CD4-positive, alpha-beta T cell treated with Interferon gamma for 1 hour (primary cell): ENCODE measurements at places on chromosomes 5 and 9.

DNA sequence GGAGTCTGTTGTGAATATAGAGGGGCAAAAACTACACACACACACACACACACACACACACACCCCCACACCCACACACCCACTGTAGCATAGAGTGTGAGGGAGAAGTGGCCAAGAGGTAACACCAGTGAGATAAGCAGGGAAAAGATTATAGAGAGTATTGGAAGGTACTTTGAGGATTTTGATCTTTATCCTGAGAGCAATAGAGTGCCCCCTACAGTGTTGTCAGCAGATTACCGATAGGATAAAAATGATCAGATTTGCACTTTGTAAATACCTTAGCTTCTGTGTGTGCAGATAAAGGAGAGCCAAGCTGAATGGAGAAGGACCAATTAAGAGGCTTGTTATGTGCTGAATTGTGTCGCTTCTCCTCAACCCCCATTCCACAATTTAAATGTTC, 32.3 kb downstream of the ERCC6L2 start:
- DNase-seq, result no peak

- DNase-seq, result no peak
Measured at GRCh38 chr9:19397845-19398244, 11.0 kb upstream of the ACER2 start.

GRCh38 chr9:70534471-70534870, 120.0 kb upstream of the KLF9 start:
- no peak for DNase-seq

- DNase-seq, result no peak
Measured at GRCh38 chr5:11050596-11051304, 289.7 kb upstream of the DAP start.

DNA sequence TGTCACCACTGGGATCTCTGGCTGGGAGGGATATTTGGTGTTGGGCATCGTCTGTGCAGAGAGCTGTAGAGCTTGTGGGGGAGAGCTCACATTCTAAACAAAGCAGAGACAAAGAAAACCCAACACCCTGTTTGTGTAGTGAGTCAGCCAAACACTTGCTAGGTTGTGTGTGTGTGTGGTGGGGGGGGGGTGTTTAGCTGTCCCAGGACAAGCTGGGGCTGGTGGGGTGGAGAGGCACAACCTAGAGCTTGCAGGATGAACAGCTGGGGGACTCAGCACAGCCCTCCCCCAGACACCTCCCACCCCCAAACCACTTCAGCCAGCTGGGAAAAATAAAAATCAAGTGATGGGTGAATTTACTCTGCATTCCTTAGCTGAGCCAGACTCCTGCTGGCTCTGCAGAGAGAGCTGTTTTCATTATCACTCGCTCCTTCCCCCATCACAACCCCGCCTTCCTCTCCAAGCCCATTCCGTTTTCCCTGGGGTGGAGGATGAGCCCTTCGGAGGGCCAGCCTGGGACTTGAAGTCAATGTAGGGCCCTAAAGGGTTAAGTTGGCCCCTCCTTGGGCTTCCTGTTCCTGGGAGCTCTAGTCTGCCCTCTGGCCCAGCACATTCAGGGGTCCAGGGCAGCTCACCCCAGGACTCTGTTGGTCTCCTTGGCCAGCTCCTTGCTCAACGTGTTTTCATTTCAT, 2.6 kb downstream of the OLFML2A start:
- no peak for DNase-seq

GRCh38 chr5:142386137-142387023, 61.6 kb upstream of the SPRY4 start:
- no peak for DNase-seq

DNA sequence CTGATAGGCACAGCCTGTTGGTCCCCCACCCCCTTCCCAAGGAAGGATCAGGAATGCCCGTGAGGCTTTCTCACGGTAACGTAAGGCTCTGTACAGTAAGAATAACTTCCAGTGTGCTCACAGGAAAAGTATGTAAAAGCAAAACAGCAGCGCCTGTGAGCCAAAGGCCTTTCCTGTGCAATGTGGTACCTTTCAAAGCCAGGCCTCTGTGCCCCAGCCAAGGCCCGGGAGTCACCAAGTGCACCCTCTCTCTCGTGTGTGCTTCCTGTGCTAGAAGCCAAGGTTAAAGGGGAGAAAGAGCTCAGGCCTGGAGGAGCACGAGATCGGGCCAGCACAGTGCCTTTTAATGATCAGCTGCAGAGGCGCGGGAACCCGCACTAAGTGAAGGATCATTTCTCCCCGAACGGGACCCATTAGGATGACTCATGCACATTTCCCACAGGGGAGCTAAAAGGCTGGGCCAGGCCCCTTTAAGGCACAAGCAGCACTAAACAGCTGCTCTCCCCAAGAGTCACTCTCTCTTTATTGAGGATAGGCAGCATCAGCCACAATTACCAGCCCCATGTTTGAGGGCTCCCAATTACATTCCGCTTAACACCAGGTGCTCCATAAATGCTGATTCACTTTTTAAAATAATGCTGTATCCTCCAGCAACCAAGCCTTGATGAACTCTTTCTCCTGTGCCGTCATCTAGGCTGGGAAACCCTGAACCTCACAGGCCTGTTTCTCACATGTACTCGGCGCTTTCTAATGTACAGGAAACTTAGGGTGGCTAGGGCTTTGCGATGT, 42.8 kb downstream of the SHB start:
- DNase-seq, result no peak

GRCh38 chr9:123763910-123764588, 165.9 kb downstream of the DENND1A start:
- DNase-seq, result no peak

GRCh38 chr5:114999176-114999575, 170.5 kb downstream of the TRIM36 start:
- DNase-seq, result no peak

GRCh38 chr9:133274236-133275104, 531 bp downstream of the ABO start:
- DNase-seq, result no peak

DNA sequence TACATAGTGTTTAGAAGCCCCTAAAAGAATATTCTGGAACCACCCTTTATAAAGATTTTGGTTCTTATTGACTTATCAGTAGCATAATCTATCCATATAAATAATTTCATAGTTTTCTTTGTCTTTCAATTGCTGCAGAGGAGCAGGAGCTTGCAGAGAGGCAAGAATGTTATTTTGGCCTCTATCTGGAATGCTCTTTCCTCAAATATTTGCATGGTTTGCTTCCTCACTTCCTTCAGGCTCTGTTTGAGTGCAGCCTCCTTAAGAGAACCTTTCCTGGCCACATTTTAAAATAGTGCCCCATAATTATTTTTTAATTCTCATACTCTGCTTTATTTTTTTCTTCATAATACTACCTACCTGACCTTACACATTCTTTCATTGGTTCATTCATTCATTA, 1.5 kb downstream of the C5 start:
- no peak for DNase-seq

GRCh38 chr5:58544926-58545325, 37.9 kb upstream of the RAB3C start:
- no peak for DNase-seq

DNA sequence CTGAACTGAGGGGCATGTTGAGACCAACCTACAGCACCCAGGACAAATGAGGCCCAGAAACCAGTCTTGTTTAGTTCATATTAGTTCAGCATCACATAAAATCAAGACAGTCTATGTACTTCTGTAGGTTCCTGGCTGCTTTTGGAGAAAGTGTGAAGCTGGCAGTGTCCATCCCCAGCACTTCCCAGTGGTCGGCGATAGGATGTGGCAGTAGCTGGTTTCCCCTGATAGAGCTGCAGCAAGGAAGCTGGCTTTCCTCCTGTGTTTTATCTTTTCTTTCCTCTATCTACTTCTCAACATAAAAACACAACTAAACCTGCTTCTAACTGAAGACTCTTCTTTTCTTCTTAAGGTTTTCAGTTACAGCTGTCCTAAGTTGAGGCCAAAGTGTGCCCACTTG, 43.0 kb upstream of the SLC46A2 start:
- DNase-seq, result no peak

DNA sequence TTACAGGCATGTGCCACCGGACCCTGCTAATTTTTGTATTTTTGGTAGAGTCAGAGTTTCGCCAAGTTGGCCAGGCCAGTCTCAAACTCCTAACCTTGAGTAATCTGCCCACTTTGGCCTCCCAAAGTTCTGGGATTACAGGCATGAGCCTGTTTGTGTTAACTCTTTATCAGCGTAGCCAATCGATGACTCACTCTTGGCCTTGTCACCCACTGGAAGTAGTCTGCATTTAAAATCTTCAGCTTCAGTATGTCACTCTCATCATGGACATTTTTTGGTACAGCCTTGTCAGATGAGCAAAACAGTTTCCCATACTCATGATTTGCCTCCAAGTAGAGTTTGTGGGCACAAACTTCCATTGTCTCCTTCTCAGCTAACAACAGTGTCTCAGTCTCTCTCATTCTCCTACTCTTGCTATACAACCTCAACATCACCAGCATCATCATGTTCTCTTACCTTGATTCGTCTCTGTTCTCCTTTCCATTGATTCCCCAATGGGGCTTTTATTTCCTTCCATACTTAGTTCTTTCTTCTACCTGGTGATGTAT, 22.5 kb downstream of the MUSK start:
- DNase-seq, result no peak

DNA sequence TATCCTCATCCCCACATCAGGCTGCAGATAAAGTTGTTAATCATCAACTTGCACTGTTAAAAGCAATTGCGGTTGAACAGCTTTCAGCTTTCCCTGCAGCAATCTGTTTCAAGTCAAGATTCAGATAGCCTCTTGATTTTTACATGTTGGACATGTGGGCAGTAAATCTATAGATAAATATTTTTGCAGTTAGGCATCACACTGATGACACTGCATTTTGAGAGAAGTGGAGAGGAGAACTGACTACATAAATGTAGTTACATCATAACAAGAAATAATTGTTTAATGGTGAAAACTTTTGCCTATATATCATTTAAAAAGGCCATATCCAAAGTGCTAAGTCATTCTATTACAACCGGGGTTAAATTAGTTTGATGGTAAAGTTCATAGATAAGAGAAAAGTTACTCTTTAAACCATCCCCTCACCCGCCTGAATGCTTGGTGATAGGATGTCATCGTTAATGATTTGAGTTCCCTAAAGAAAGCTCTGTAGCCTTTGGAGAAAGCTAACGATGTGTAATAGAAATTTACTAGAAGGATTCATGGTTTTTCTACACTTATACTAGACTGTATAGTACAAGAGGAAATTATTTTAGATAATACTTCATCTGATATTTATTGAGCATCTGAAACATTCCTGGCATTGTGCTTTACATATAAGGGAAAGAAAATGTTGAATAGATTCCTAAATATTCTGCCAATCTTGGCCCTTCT, 30.8 kb upstream of the ALDH1A1 start:
- DNase-seq, result no peak

- no peak for DNase-seq
Measured at GRCh38 chr5:91006713-91007112, 376.4 kb downstream of the ARRDC3 start.

DNA sequence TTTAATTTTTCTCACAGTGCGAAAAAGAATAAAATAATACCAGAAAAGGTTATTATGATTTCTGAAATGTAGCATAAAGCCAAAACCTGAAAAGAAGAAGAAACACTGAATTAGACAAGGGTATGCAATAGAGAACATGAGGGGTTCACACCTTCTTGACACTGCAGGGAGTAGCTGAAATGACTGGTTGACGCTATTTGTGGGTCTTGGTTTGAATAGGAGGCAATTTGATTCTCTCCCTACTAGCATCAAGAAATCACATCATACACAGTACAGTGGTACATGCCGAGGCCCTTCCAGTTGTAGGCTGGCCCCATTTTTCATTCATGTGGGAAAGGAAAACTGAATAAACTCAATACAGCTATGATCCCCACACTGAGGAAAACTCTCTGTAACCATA, 68.6 kb downstream of the NR3C1 start:
- DNase-seq, result no peak

DNA sequence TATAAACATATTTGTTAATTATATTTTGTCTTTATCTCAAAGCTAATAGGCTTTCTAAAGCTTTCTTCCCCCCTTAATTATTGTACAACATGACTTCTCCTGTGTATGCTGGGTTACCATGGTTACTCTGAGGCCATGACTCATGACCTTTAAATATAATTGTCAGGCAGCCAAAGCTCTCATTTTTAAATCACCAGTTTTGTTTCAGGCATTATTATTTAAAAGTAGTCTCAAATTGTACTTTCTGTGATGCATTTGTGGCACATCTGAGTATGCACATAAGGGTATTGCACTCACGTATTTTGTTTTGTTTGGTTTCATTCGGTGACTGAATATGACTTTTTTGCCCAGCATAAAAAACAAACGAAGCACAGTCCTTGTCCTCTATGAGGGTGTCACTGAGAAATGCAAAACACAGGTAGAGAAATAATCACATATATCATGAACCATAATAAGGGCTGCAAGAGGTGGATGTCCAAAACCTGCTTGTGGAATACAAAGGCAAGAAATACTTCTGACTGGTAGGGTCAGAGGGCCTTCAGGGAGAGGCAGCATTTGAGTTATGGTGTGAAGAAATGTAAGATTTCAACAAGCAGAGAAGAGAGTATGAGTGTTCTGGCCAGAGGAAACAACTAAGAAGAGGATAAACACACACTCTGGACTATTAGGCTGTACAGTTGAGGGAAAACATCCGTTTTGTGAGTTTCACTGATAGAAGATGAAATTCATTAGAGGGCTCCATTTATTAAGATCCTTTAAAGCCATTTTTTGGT, 2.1 kb downstream of the CCDC192 start:
- DNase-seq, result no peak

DNA sequence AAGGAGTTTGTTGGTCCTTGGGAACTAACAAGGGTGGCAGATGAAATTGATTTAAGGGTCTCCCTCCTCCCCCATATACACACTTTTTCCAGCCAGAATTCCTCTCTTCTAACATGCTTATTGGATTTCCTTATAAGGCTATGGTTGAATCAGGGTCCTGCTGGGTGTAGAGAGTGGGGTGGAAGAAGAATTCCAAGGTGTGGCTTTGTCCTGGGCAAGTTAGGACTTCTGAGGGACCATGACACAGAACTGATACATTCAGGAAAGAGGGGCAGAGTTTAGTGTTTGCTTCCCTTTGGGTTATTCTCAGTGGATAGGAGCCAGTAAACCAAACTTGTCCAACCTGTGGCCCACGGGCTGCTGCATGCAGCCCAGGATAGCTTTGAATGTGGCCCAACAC, 116.5 kb downstream of the SNX18 start:
- no peak for DNase-seq

GRCh38 chr5:29794141-29794787, 1399.2 kb upstream of the CDH6 start:
- DNase-seq, result no peak

DNA sequence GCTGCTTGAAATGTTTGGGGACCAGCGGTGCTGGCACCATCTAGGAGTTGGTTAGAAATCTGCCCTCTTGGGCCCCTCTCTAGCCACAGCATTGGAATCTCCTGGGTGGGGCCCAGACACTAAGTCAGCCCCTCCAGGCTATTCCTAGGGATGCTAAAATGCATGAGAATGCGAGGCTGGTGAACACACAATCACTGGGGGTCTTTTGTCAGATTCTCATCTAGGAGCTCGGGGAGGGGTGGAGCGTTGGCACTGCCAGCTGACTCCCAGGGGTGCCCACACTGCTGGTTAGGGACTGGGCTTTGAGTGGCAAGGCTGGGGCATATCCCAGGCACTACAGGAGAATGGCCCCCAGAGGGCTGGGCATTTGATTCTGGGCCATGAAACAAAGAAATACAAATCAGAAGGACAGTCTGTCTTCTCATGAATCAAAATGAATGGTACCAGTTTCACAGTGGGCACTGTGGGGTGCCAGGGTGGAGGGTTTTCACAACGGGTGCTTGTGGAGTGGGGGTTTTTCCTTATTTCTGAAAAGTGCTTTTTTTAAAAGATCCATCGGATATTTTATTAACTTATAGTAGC, 127.8 kb upstream of the RAPGEF1 start:
- no peak for DNase-seq
